A549 treated with DMSO at 1 μM for 4 hours (cell line): ENCODE measurements at places on chromosomes 7 and 10. TPM values are rescaled to one million over a fixed set of nuclear protein-coding genes. Genes with fewer than 3 reads are reported as not detected.

The PHKG1 gene
- total RNA-seq = 0.52 to 0.68 TPM (median 0.63 TPM) in 5 replicates

The HABP2 gene
- 0.03 to 0.13 TPM (median 0.08 TPM) in 4 of 5 replicates, not detected in the other for total RNA-seq

The FAM180A gene
- 0.05 to 0.31 TPM (median 0.08 TPM) in 3 of 5 replicates, not detected in the others for total RNA-seq

The GLI3 gene
- total RNA-seq = 0.19 to 0.40 TPM (median 0.31 TPM) in 5 replicates

The DENND2A gene
- 0.24 to 0.42 TPM (median 0.35 TPM) in 5 replicates for total RNA-seq

The UCN3 gene
- total RNA-seq = not detected in 5 replicates

The ABCA13 gene
- 0.01 to 0.07 TPM (median 0.05 TPM) in 4 of 5 replicates, not detected in the other for total RNA-seq

The CUBN gene
- 0.11 to 0.25 TPM (median 0.14 TPM) in 4 of 5 replicates, not detected in the other for total RNA-seq

The ZPBP gene
- total RNA-seq = not detected in 5 replicates

The NPY4R gene
- 35.0 to 49.7 TPM (median 43.3 TPM) in 5 replicates for total RNA-seq

The CYP3A7 gene
- total RNA-seq = not detected in 5 replicates

The ARHGEF5 gene
- total RNA-seq = 1.6 to 2.1 TPM (median 1.7 TPM) in 5 replicates

The LLCFC1 gene
- total RNA-seq = not detected in 5 replicates

The NUDT13 gene
- total RNA-seq = 2.0 to 3.3 TPM (median 3.0 TPM) in 5 replicates

The TRIM74 gene
- total RNA-seq = 0.27 to 0.52 TPM (median 0.43 TPM) in 4 of 5 replicates, not detected in the other

The BRAF gene
- 6.3 to 9.1 TPM (median 6.7 TPM) in 5 replicates for total RNA-seq

The ELN gene
- total RNA-seq = 0.06 to 0.14 TPM (median 0.10 TPM) in 5 replicates

The ZSWIM8 gene
- total RNA-seq = 31.8 to 44.6 TPM (median 39.5 TPM) in 5 replicates

The PIP4K2A gene
- 20.8 to 33.0 TPM (median 26.3 TPM) in 5 replicates for total RNA-seq
